ENCODE measurements at places on chromosomes 1 and 21.
A peak's percentile ranks its signal among the peaks of the same experiment; 100 is the strongest.

- DNase-seq = no peak
Measured at GRCh38 chr1:6508816-6509189, 17.3 kb upstream of the PLEKHG5 start.

GRCh38 chr1:29743264-29743663 lies 506.9 kb downstream of the PTPRU start:
- DNase-seq = no peak

- peak; percentile 40 for DNase-seq
Measured at GRCh38 chr1:30034627-30035521, 688.5 kb downstream of the MATN1 start.

DNA sequence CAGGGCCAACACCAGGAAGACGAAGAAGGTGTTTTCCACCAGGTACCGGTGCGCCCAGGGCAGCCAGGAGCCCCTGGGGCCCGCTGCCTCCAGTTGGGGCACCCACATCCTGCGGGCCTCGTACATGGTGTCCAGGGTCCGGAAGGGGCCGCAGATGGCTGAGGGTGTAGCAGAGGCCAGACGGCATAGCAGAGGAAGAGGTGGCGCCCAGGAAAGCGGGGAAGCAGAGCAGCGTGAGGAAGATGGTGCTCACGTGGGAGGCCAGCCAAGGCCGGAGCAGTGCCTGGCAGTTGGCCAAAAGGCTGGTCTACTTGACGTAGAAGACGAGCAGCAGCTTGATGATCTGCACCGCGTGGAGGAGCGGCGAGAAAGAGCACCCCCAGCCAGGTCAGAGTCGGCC lies 40.4 kb downstream of the ZNF691 start:
- DNase-seq = no peak

- DNase-seq = no peak
Measured at GRCh38 chr1:33142483-33143064, 39.3 kb downstream of the TRIM62 start.

DNA sequence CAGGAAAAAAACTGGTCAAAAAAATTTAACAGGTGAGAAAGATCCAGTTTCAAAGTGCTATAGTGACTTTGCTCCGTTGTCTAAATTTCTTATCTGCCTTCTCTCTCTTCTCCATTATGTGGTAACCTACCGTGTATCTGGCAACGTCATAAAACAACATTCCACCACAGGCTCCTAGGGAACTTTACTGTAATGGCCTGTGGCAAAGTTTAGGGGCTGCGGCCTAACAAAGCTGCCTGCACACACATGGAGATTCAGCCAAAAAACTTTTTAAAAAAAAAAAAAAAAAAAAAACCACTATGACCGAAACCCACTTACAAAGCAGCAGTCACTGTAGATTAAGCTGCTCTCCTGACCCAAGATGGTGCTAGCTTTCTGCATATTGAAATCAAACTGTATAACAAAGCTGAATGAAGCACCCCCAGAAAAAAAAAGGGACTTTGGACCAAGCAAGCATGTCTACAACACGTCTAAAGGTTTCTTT lies 202.6 kb downstream of the SLC45A1 start:
- DNase-seq = no peak

DNA sequence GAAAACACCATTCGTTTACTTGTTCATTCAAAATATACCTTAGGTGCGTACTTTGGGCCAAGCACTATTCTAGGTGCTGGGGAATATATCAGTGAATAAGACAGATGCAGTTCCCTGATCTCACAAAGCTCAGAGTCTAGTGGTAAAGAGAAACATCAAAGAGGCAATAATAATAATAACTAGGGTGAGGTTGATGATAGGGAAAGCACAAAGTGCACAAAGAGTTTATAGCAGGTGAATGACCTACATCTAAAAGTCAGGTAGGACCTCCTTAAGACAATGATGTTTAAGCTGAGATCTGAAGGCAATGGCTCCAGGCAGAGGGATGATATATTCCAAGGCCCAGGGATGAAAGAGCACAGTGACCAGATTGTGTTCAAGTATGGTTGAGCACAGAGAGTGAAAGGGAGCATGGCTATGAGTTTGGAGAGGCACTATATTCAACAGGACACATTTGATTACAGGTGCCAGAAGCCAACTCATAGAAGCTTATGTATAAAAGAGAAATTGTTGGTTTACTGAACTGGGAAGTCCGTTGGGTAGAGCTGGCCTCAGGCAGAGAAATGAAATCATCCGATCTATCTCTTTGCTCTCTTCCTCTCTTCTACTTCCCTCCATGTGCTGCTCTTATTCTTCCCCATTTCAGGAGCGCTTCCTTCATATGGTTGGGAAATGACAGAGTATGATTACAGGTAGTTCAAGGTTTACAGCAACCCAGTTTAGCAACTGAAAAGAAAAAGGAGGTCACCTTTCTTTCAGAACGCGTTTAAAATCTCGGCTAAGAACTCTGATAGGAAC lies 23.0 kb upstream of the CCT8 start:
- no peak for DNase-seq

DNA sequence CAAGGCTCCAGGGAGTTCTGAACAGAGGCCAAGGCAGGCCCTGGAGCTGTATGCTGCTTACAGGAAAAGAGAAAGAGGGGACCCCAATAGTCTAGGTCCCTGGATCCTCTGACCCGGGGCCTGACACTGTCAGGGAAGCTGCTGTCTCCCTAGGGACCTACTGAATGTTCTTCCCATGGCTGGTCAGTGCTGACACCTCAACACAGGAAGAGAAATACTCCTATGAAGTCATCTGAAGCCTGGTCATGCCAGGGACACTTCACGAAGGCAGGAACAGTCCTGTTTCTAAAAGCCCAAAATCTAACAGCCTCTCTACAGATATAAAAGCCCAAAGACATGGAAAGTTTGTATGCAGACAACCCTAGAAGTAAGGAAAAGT lies 1.7 kb upstream of the LAD1 start:
- no peak for DNase-seq

GRCh38 chr1:201656311-201657032 lies 117.5 kb downstream of the NAV1 start:
- no peak for DNase-seq

GRCh38 chr21:25506261-25506660 lies 101.0 kb downstream of the MRPL39 start:
- DNase-seq = no peak

DNA sequence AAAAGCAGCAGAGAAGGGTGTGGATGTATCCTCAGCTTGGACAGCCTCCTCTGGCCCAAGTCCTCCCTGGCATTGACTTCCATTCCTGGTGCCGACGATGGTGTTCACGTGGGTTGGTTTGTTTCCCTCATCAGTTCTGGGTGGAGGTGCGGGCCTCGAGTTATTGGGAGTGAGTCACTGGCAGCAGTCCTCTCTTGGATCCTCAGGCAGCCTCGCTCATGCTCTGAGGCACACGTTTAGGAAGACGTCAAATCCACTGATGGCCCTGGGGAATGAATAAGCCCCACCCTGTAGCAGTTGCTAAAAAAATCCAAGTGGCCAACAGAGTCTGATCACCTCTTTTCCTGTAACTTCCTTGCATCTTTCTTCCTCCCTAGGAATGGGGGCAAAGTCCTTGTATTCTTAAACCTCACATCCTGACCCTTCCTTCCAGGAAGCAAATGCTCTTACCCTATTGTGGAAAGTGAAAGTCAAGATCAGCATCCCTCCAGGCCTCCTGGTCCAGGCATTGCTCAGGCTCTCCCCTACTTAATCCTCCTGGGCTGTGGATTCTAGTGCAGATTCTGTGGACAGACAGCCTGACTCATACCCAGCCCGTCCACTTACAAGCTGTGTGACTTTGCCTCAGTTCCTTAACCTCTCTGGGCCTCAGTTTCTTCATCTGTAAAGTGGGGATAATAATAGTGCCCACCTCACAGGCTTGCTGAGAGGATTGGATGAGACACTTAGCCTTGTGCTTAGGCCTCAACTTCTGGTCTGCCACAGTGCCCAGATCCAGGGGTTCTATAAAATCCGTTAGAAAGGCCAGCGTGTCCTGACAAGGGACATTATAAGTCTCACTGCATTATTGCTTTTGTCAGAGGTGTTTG lies 111.1 kb downstream of the TLR5 start:
- DNase-seq = no peak

GRCh38 chr1:223547316-223548114 lies 118.0 kb downstream of the CAPN8 start:
- DNase-seq = no peak

DNA sequence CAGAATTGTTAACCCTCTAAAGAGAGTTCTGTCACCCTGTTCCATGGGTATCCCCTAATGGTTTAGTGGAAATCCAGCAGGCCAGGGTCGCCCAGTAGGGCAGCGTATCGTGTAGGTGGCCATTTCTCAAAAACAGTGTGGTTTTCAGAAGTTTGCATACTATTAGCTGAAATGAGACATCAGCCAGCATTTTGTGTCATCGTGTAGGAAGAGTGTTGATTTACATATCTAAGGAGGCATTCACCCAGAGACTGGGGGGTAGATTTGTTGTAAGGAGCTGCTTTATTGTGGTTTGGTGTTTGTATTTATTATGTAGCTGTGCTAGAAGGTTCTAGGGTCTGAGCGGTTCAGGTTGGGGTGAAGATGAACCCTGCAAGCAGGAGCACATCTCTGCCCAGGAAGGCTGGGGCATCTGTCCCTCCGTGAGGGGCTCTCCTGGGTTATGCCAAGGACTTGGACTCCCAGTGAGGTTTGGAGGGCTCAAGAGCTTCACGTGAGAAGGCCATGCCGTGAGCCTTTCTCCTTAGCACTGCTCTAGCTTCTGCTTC lies 174.4 kb downstream of the PGBD5 start:
- DNase-seq = no peak

GRCh38 chr1:219514728-219515127 lies 98.2 kb downstream of the ZC3H11B start:
- DNase-seq = no peak

GRCh38 chr1:157966031-157966537 lies 27.4 kb upstream of the KIRREL1 start:
- DNase-seq = no peak

DNA sequence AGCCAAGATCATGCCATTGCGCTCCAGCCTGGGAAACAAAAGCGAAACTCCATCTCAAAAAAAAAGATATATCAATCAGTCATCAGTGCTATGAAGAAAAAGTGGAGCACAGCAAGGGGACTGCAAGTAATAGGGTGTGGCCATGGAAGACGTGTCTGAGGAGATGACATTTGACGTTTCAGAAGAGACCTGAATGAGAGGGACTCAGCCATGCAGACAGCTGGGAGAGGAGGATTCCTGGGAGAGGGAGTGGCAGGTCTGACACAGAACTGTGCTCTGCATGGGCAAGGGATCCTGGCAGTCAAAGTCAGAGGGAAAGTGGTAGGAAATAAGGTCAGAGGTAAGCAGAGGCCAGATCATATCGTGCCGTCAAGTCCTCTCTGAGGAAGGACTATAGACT lies 3.3 kb downstream of the LAX1 start:
- DNase-seq = no peak

DNA sequence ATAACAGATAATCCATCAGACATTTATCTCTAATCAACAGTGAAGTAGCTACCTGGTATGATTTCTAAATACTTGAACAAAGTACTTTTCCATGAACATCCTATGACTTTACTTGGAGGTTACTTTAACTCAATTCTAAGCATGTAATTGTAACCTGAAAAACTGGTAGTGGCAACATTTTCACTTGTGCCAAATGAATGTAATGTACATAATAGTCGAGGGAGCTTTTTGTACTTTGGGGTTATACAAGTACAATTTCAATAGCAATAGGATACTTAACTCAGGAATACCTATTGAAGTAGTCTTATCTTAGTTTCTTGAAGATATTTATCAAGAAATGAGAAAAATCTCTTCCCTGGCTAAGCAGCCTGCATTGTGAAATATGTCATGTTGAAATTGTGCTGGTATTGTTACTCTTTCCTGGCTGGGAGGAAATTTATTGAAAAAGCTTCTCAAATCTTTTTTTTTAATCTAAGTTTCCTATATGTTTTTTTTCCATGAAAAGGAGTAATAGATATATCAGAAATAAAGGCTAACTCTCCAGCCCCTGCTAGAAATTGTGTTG lies 33.7 kb upstream of the CACYBP start:
- no peak for DNase-seq

GRCh38 chr1:1021010-1021919 lies 1.3 kb downstream of the AGRN start:
- DNase-seq = no peak

DNA sequence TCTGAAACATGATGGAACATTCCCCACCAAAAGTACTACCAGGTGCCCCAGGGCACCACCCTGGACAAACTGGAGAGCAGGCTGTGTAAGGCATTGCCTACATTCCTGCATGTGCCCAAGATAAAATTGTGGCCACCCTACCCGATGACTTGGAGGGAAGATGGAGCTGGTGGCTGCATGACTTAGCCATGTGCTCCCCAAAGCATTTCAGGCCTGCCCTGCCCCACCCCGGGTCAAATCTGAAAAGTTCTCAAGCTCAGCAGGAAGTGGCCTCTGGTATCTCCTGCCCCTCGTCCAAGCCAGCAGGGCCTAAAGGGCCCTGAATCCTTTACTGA lies 8.5 kb downstream of the CD2 start:
- DNase-seq = peak; percentile 78

GRCh38 chr1:65541161-65541560 lies 120.7 kb downstream of the LEPR start:
- no peak for DNase-seq

DNA sequence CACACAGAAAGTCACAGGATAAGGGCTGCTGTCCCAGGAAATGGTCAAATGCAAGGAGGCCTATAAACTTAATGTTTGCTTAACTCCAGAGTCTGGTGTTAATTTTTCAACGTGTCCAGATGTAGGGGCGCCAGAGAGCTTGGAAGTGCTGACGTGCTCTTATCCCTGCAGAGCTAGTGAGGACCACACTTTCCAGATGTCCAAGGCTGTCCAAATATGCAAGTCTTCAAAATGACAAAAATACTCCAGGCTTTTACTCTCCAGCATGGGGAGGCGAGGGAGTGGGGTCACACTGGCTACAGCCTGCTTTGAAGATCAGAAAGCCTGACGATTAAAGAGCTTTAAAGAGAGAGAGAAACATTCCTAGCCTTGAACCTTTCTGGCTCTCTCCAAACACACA lies 57.6 kb downstream of the ABCA4 start:
- DNase-seq = no peak

GRCh38 chr1:231541842-231542241 lies 13.4 kb downstream of the TSNAX start:
- no peak for DNase-seq

GRCh38 chr1:168416220-168416619 lies 127.6 kb downstream of the XCL2 start:
- no peak for DNase-seq

DNA sequence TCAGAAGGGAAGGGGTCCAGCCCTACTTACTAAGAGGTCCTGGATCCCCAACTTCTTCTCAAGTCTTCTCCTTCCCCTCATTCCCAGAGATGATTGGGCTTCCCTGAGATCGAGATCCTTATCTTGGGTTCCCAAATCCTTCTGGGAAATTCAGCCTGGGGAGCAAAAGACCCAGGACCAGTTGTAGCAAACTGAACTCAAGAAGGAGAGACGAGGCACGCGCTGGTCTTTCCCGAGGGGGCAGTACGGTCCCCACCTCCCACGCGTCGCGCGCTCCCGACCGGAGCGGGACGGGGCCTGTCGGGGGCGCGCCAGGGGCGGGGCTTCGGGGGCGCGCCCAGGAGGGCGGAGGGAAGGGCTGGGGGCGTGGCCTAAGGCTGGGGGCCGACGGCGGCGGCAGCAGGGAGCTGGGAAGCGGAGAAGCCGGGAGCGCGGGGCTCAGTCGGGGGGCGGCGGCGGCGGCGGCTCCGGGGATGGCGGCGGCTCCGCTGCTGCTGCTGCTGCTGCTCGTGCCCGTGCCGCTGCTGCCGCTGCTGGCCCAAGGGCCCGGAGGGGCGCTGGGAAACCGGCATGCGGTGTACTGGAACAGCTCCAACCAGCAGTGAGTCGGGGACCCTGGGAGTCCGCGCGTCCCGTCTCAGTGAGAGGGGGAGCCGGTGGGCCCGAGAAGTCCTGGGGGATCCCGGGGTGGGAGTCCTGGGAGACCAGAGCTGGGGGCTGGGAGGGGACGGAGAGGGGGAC lies at the start of gene EFNA3:
EFNA3 (plus strand) TSS at position 369 of the 741 bp plus-strand sequence; CDS start at position 474, 105 bp downstream.
- peak; percentile 86 for DNase-seq

Data from activated CD8-positive, alpha-beta memory T cell treated with anti-CD3 and anti-CD28 coated beads for 24 hours (primary cell).